ENCODE measurements at places on chromosomes 11 and 22.
A peak's percentile ranks its signal among the peaks of the same experiment; 100 is the strongest.

DNA sequence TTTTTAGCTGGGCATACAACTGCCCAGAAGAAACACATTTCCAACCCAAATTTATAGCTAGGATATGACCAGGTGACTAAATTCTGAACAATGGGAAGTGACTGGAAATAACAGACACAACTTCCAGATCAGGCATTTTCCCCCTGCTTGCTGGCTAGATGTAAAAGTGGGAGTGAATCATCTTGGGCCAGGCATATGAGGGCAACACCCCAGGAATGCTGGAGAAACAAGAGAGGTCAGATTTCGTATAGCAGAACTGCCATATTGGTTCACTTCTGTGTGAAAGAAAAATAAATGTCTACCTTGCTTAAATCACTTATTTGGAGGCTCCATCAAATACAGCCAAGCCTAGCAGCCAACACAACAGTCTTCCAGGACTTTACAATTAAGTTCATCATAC is 7.4 kb downstream of the ATL3 start:
- peak; percentile 73 for DNase-seq

DNA sequence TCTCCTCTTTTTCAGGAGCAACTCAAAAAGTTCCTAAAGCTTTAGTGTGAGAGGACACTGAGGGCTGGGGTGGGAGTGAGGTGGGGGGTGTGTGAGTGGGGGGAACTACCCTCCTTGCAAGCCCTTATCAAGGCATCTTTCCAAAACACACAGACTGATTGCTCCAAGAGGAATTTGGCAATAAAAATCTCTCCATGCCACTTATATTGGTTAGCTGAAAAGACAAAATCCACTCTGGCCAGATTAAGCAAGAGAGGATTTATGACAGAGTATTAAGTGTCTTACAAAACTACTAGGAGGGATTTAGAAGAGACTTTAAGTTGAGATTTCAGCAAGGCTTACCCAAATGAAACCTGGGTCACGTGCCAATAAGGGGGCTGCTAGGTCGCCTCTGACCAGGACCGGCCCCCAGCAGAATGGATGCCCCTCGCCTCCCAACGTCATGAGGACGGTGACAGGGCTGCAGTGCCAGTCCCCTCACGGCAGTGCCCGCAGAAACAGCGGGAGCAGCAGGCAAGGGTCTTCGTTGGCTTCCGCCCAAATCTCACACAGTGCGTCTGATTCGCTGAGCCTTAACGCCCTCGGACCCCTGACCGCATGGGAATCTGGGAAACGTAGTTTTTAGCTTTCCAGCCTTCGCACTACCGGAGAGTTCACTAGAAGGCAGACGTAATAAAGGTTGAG is 22.1 kb upstream of the CTR9 start:
- DNase-seq = no peak

- DNase-seq = peak; percentile 61
Observed at GRCh38 chr11:96341211-96342013, 1.6 kb downstream of the MAML2 start.

- no peak for DNase-seq
Observed at GRCh38 chr11:128066399-128066798, 521.0 kb downstream of the ETS1 start.

DNA sequence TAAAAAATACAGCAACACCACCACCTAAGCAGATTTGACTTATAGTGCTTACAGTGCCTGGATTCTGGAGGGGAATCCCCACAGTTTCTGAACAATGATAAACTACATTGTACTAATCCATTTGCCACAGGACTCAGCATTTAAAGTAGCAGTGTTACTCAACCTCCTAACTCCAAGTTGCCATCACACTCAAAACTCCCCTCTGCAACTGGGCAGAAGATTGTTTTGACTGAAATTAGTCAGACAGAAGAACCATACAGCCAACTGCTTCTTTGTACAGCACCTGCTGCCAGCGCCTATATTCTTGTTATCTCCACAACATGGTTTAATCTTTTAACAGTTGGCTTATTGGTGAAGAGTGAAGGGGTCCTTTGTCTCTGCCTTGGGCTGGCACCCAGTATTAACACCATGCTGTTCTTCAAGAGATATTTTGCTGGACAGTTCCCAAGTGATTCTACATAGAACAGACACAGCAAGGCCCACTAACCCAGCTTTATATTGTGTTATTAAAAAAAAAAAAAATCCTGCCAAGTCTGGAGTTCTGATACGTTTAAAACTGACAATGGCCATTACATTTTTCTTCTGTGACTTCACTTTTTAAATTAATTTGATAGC is 273.2 kb downstream of the DCDC1 start:
- no peak for DNase-seq

GRCh38 chr11:11445441-11446185 is 92.6 kb upstream of the CSNK2A3 start:
- no peak for DNase-seq

DNA sequence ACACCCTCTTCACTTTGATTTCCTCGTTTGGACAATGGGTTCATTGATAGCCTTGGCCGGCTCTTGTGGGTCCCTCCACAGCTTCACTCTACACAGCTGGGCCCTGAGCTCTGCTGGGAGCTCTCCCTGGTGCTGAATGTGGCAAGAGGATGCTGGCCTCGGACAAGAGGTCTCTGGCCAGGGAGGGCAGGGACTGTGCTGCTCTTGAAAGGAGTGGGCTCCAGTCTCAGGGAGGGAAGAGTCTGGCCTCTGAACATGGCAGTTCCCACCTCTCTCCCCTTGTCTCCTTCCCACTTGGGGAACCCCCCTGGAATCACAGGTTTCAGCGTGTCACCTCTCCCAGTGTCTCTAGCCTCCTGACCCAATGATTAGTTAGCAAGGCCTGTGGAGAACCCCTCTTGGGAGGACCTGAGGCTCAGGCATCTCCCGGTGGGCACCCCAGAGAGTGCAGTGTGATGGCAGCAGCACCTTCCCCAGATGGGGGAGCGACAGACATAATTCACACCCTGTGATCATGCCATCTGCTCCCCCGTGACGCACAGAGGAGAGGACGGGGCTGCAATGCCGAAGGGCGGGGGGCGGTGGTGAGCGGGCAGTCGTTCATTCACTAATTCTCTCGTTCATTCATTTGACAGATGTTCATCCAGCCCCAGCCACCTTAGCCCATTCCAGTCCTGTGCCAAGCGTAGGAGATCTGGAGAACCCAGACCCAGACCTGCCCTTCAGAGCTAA is 2.8 kb upstream of the CABP7 start:
- DNase-seq = peak; percentile 76

- no peak for DNase-seq
Observed at GRCh38 chr22:49966041-49966773, 5.6 kb downstream of the PIM3 start.

DNA sequence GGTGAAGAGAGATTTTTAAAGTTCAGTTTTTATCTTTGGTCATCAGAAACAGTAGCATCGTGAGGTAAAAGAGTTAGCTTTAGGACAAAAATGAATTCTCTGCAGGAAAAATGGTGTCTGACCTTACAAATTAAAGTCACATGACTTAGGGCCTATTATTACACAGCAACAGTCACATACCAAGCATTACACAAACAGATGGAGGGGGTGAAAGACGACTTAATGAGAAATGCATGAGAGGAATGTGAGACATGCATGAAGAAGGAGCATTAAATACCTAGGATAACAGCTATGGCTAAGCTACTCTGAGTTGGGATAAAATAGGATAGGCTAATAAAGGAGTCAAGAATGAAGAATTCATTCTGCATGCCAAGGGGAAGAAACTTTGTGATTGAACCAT is 77.5 kb downstream of the BLID start:
- DNase-seq = peak; percentile 67
